OCI-LY7 (cell line): ENCODE measurements at places on chromosomes 6 and 20.
A peak's percentile ranks its signal among the peaks of the same experiment; 100 is the strongest.

DNA sequence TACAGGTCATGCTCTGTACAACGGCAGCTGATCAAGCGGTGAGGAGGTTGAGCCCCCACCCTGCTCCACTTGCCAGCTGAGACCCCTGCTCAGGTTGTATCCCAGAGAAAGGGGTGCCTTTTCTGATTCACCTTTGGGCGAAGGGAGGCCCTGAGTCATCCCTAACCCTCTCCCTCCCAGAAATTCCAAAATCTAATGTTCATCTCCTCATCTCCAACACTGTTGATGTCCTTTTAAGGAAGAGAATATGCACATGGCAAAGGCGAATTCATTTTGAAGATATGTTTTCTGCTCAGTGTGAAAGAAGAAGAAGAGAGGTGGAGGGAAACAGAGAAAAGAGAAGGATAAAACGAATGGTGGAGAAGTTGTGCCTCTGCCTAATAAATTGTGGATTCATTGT, 120.5 kb downstream of the SCML4 start:
- DNase-seq = no peak

GRCh38 chr6:34158876-34159275, 13.0 kb upstream of the GRM4 start:
- no peak for DNase-seq

DNA sequence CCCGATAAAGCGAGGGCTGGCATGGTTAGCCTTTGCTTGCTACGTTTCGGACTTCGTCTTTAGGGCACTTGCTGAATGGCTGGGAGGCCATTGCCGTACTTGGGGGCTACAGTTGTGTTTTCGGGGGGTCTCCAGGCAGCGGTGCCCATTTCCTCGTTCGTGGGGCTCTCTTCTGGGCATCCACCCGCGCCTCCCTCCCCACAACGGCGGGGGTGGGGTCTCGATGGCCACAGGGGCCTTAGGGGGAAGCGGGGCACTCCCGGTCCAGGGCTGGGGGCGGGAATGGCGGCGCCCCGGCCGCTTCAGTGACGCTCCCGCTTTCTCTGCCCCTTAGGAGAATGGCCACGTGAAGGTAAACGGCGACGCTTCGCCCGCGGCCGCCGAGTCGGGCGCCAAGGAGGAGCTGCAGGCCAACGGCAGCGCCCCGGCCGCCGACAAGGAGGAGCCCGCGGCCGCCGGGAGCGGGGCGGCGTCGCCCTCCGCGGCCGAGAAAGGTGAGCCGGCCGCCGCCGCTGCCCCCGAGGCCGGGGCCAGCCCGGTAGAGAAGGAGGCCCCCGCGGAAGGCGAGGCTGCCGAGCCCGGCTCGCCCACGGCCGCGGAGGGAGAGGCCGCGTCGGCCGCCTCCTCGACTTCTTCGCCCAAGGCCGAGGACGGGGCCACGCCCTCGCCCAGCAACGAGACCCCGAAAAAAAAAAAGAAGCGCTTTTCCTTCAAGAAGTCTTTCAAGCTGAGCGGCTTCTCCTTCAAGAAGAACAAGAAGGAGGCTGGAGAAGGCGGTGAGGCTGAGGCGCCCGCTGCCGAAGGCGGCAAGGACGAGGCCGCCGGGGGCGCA, 2.4 kb downstream of the MARCKS start:
- no peak for DNase-seq

DNA sequence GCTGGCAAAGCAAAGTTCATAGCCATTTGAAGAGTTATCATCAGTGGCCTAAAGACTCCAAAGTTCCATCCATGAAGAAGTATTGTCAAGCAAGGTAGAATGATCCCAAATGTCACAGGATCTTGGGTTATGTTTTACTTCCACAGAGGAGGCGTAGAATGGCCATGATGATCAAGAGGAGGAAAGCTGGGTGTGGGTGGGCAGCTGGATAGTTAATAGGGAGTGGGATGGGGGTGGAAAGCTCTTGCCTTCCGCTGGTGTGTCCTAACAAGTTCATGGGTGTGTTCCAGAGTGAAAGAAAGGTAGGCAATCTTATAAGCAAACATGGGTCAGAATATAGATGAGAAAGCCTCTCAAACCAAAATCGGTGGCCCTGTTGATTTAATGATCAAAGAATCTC, 38.4 kb downstream of the PIGU start:
- no peak for DNase-seq

DNA sequence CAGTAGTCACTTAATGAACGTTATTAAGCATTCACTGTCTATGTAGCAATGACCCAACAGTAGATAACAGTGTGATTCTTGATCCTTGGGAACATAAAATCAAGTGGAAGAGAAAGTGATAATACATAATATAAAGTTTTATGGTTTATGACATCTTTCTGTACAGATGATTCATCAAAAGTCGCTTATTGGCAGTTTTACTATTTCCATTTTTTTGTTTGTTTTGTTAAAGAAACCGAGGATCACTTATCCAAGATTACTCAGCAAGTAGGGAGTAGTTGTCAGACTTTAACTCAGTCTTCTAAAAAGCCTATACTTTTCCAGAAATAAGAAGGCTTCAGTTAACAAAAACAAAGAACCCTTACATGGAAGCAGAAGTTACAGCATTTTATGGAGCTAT, 260.8 kb downstream of the ZFAND3 start:
- DNase-seq = no peak

GRCh38 chr20:18019068-18019467, 38.6 kb downstream of the OVOL2 start:
- peak; percentile 50 for DNase-seq

- no peak for DNase-seq
These were observed 50.3 kb downstream of the MYH7B start for GRCh38 chr20:35006009-35006408.

- DNase-seq = no peak
These were observed 37.7 kb upstream of the RAB22A start for GRCh38 chr20:58271606-58272351.

GRCh38 chr20:13236990-13237720, 16.1 kb downstream of the ISM1 start:
- DNase-seq = no peak

DNA sequence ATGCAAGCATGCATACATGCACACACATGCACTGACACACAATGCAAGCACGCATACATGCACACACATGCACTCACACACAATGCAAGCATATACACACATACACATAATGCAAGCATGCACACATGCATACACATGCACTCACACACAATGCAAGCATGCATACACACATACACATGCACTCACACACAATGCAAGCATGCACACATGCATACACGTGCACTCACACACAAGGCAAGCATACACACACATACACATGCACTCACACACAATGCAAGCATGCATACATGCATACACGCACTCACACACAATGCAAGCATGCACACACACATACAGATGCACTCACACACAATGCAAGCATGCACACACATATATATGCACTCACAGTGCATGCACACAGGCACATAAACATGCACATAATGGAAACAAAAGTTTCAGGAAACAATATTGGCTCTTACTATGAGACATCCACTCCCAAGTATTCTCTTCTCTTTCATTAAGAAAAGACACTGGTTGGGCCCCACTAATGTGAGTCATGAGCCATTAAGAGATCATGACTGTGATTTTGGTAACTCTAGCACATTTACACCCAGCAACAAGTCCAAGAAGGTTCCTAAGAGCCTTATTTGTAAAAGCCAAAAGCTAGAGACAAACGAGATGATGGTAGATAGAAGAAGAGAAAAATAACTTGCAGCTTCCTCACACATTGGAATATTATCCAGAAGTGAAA, 22.2 kb downstream of the APCDD1L start:
- no peak for DNase-seq

DNA sequence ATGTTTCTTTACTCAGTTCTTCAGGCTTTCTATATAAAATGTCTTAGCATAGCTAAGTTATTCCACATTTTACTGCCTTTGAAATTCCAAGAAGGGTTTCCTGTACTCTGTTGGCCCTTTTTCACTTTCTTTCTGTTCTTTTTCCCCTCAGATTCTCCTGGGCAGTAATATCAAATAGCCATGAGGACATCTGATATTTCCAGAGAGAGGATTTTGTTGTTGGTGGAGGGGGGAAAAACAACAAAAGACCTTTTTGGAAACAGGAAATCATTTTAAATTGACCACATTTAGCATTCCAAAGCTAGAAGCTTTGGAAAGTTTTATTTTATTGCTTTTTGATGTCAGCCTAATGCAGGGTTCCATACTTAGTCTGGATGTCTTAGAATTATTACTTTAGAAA, 445.4 kb downstream of the GJA1 start:
- DNase-seq = no peak

DNA sequence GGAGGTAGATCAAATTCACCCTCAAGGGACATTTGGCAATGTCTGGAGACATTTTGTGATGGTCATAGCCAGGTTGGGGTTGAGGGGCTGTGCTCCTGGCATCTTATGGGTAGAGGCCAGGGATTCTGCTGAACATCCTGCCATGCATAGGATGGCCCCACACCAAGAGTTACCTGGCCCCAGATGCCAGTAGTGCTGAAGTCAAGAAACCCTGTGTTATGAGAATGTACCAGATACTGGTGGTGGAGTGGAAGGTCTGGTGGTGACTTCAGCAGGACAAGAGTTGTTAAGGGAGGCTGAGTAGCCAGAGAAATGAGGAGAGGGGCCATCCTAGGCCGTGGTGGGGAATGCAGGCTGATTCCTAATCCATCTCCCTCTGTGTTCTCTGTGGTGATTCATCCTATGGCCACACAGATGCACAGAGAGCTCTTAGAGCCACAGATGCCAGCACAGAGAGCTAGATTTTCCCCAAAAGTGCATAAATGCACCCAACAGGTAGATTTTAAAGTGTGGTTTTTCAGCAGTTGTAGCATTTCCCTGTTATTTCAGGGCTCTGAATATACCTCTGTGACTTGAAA, 43.6 kb downstream of the CDYL start:
- no peak for DNase-seq

DNA sequence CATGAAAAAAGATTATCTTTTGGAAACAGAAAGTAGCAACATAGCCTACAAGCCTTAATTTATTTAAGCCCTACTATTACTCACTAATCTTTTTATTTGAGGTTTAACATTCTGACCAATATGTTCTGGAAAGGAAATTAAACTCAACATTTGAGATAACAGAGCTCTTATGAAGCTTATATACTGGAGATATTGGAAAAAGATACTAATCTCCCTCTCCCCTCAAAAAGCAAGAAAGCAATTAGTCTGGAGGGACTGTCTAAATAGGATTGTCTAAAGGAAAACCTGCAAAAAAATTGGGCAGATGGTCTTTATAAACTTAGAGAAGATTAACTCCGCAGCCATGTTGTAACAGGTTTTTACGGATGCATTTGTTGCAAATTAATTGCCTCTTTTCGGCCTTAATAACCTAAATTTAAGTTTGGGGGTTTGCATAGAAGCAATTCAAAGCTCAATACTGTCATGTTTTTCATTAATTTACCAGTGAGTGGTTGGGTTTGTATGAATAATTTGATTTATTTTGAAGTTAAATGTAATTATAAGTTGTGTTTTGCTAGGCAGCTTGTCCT, 79.1 kb downstream of the SHLD1 start:
- DNase-seq = no peak

- no peak for DNase-seq
These were observed 26.6 kb upstream of the MYT1 start for GRCh38 chr20:64137598-64138031.

GRCh38 chr6:106039897-106040592, 46.1 kb upstream of the PRDM1 start:
- no peak for DNase-seq

GRCh38 chr6:31948753-31949413, 3.0 kb downstream of the CFB start:
- DNase-seq = no peak

DNA sequence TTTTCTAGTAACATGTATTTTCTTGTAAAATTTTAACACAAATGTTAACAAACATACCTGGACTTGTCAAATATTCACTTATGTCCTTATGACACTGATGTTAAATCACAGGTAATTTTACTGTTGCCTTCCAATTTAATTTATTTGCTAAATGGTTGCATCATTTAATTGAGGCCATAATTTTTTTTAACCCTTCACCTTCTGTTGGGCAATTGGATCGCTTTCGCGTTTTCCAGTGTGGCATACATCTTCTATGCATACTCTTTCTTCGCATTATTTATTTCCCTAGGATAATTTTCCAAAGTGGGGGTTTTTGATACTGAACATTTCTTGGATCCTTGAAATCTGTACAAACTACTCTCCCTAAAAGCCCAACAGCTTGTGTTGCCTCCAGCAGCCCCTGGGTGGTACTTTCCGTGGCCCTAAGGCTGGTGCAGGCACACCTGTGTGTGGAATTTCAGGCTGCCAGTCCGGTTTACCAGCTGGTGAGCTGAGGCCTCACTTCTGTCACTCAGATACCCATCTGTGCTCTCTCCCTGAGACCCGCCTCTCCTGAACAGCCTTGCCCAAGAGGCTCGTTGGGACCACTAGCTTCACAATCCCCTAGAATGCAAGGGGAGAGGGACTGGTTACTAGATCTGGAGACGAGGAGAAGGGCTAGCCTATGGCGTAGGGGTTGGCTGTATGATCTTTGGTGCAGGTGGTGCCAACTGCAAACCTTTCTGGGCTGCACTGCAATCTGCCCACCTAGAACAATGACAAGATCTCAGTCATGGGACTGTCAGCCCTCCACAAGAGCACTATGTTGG, 11.2 kb upstream of the C20orf144 start:
- DNase-seq = no peak

DNA sequence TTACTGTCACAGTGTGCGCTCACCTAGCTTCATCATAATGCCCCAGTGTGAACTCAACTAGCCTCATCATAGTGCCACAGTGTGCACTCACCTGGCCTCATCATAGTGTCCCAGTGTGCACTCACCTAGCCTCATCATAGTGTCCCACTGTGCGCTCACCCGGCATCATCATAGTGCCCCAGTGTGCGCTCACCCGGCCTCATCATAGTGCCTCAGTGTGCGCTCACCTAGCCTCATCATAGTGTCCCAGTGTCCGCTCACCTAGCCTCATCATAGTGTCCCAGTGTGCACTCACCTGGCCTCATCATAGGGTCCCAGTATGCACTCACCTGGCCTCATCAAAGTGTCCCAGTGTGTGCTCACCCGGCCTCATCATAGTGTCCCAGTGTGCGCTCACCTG, 10.6 kb downstream of the TMEM242 start:
- DNase-seq = peak; percentile 9

- no peak for DNase-seq
These were observed 26.5 kb downstream of the PTPRK start for GRCh38 chr6:128493877-128494276.

- no peak for DNase-seq
These were observed 642.3 kb downstream of the MAFB start for GRCh38 chr20:40046703-40047102.

DNA sequence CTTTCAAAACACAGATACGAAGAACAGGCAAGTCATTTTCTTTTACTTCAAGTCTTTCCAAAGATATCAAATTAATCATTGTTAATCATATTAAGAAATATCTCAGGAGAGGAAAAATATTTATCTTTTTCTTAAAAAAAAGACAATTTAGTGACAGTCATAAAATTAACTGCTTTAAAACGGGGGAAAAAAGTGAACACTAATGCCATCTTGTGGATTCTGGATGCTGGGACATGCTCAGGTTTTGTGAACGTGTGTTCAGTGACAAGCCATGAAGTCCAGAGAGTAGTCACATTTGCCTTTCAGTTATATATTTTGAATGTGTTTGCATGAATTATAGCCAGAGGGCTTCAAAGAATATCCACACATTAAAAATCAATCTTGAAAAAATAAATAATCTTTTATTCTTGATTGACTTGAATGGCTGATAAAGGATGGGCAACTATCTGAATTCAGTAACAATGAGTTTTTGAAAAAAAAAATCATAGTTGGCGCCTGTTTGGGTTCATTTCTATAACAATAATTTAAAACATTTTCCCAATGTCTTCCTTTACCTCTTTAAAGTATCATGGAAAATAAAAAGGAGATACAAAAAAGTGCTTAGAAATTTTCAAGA, 74.7 kb upstream of the NOX3 start:
- peak; percentile 66 for DNase-seq
